D721Med (cell line): ENCODE measurements at places on chromosomes 12 and 14.

GRCh38 chr12:126706300-126706699 lies 1560.7 kb upstream of the TMEM132C start:
- DNase-seq: no peak

- DNase-seq: no peak
Observed at GRCh38 chr12:585062-586061, 77.9 kb downstream of the NINJ2 start.

- DNase-seq: no peak
Observed at GRCh38 chr12:19113464-19113863, 16.1 kb upstream of the PLEKHA5 start.

DNA sequence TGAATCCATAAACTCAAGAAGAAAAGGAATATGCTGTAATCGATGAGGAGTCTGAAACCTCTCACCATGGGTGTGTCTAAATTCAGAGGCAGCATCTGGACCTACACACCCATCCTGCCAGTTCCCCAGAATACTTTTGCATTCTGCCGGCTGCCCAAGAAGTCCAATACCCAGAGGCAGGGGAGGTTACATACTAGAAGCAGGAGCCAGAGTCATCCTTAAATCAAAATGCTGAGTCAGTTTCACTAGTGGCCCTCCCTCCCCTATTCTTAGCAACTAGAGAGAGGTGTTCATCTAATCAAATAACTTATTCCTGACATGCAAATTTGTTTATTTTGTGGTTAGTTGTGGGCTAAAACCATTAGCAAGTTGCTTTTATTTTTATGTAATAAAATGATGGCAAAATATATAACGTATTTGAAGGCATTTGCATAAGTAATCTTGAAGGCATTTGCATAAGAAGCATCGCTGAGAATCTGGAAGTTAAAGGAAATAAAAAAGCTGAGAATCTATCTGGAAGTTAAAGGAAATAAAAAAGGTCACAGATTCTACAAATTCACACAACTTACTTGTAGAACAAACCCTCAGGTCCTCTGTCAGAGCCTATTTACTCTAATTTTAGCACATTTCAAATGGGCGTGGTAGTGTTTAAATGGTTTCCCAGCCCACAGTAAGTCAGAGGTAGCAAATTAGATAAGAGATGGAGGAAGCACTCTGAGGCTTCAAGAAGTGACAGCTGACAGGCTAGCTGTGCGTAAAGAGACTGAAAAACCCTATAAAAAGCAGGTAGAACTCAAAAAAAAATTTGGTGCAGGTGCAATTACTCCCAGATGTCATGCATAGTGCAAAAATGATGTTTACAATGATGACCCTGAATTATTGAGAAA lies 7.8 kb downstream of the BHLHE41 start:
- DNase-seq: no peak

DNA sequence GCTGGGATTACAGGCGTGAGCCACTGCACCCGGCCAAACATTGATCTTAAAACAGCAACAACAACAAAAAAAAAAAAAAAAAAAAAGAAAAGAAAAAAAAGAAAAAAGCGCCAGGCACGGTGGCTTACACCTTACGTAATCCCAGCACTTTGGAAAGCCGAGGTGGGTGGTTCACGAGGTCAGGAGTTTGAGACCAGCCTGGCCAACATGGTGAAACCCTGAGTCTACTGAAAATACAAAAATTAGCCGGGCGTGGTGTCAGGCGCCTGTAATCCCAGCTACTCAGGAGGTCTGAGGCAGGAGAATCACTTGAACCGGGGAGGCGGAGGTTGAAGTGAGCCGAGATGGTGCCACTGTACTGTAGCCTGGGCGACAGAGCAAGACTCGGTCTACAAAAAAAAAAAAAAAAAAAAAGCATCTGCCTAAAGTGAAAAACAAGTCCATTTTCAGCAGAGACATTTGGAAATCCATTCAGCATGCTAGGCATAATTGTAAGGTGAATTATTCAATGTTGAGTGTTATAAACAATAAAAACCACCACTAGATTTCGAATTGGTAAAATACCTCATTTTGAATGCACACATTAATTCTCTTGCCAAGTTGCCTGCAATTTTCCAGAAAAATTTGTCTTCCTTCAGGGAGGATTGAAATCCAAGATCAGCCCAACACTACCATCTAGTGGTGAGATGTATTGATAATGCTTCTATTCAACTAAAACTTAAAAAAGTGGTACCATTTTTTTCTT lies 8.0 kb upstream of the CERS5 start:
- peak; percentile 45 for DNase-seq
